ENCODE measurements at places on chromosomes 3 and 15.

DNA sequence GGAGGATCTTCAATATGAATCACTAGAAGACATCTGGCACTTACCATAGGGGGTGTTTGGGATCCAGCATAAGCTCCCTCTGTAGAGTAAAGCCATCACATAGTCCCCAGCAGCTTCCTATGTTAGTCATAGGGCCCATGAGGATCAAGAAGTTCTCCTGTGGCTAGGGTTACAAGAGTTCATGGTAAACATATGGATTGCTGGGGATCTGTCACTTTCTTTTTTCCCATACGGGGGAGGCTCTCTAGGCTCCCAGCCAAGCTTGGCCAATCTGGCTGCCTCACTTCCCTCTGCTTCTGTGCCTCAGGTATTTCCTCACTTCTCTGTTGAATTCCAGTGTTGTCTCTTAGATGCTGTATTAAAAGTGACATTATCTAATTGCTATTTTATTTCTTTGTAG, 597.9 kb downstream of the PDCD6IP start:
- DNase-seq = no peak

- DNase-seq = no peak
Observed at GRCh38 chr15:42354824-42355223, 4.5 kb upstream of the CAPN3 start.

DNA sequence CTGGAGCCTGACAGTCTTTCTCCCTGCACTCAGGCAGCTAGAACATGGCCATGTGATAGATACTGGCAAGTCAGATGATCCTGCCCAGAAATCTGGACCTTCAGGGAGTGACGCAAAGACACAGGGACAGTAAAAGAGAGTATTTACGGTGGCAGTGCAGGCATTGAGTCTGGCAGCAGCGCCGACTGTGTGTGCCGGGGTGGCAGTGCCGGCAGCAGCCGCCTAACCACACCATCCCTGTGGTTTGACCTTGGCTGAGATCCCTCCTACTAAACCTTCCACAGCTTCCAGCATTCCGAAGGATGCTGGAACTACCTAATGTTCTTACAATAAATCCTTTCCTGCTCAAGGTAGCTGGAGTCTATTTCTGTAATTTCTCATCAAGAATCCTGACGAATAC, 4.6 kb upstream of the TSPAN3 start:
- no peak for DNase-seq

DNA sequence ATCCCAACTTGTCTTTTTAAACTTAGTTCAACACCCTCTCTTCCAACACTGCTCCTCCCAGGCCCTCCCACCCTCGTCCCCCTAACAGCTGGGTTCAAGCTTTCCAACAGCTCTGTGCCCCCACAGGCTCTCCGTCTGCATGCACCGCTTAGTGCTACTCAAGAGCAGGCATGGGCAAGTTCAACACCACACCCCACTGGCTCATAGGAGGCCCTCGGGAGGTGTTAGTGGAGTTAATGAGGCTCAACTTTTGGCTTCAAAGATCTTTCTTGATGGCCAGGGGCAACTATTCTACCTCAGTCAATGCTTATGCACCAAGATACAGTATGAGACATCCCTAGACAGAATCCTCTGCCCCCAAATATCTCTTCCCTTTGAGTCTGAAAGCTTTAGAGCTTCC, 114.4 kb downstream of the ANP32A start:
- DNase-seq = no peak

Measured in germinal center (tissue), 1 donor.